GM23338 (cell line): ENCODE measurements at places on chromosomes 7 and 10.
A peak's percentile ranks its signal among the peaks of the same experiment; 100 is the strongest.

- DNase-seq: no peak
Measured at GRCh38 chr10:26554246-26554645, 116.1 kb downstream of the APBB1IP start.

GRCh38 chr10:73650537-73651331, 5.1 kb downstream of the SYNPO2L start:
- DNase-seq: no peak

DNA sequence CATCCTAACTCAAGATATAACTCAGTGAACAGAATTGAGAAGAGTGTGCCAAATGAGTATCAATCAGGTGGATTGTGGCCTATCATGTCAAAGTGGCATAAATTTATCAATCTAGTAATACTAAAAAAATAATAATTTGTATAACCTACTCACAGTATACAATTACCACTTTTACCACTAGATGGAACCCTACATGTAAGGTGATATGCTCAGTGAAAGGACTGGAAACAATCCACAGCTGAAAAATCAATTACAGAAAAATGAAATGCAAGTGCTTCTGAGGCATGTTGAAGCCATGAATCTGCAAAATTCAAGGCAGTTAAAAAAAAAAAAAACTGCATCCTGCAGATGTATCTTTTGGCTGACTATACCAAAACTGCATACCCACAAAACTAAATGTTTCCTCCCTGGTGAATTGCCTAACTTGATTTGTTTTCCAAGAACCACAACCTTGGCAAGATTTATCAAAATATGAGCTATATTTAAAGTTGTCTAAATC, 13.9 kb downstream of the ARHGAP19 start:
- peak; percentile 57 for DNase-seq

- DNase-seq: no peak
Measured at GRCh38 chr10:77626266-77626935, 11.2 kb downstream of the KCNMA1 start.

DNA sequence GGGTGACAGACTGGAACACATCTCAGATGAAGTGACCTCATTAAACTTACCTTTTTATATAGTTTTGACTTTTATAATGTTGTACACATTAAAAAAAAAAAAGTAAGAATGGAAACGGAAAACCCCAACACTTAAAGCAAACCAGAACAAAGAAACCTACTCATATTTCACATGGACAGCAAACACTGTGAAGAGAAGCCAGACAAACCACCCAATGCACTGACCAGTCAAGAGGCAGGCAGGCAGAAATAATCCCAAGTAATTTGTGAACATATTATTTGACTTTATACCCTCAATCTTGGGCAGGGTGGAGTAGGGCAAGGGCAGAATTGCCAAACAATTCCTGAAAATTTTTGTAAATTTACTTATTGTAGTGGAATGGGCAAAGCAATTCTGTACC, 39.8 kb downstream of the WAPL start:
- DNase-seq: no peak

- no peak for DNase-seq
Measured at GRCh38 chr10:78121801-78122200, 88.1 kb downstream of the RPS24 start.

DNA sequence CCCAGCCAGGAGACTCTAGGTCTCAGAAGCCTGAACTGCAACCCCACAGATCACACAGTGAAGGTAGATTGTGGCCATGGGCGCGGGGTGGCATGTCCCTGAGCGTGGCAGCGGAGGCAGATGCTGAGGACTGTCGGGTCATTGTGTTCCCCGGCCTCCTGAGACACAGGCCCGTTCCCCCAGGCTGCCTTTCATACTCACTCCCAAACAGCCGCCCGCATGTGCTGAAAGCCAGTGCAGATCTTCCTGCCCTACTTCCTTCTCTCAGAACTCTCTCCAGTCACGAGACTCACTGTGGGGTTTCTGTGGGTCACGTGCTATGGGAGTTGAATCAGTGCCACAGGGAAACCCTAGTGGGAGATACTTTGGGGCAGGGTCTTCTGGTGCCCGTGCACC, 48.0 kb downstream of the ZNF467 start:
- DNase-seq: no peak

- DNase-seq: peak; percentile 82
Measured at GRCh38 chr10:35563261-35563891, 41.8 kb upstream of the GJD4 start.

GRCh38 chr7:82166260-82167015, 277.1 kb downstream of the CACNA2D1 start:
- no peak for DNase-seq

GRCh38 chr10:133262696-133263095, 14.0 kb downstream of the ADAM8 start:
- DNase-seq: no peak
